Activated CD8-positive, alpha-beta memory T cell treated with anti-CD3 and anti-CD28 coated beads for 36 hours (primary cell): ENCODE measurements at places on chromosomes 2 and 18. TPM values are rescaled to one million over a fixed set of nuclear protein-coding genes. Genes with fewer than 3 reads are reported as not detected.

The CD207 gene
- not detected for total RNA-seq

The LOXHD1 gene
- not detected for total RNA-seq

The GPBAR1 gene
- 0.29 TPM for total RNA-seq

The UBR3 gene
- total RNA-seq, result 19.5 TPM
